ENCODE measurements at places on chromosomes 12 and 14.

DNA sequence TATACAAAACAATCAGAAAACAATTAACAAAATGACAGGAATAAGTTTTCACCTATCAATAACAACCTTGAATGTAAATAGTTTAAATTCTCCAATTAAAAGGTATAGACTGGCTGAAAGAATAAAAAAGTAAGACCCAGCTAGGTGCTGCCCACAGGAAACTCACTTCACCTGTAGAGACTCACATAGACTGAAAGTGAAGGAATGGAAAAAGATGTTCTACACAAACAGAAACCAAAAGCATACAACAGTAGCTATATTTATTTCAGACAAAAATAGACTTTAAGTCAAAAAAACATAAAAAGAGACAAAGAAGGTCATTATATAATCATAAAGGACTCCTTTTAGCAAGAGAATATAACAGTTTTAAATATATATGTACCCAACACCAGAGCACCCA is 152.4 kb upstream of the PWP1 start:
- DNase-seq = no peak

- no peak for DNase-seq
Observed at GRCh38 chr12:57479376-57480115, at the start of gene ARHGAP9. Gene ARHGAP9, minus strand, starts transcription at chr12:57479866. Its CDS starts 460 bp downstream, at chr12:57479406.

GRCh38 chr14:84926656-84927055 is 603.3 kb upstream of the FLRT2 start:
- no peak for DNase-seq

- no peak for DNase-seq
Observed at GRCh38 chr12:108832208-108832607, 25.2 kb downstream of the SSH1 start.

- DNase-seq = no peak
Observed at GRCh38 chr12:106019144-106019543, 119.6 kb downstream of the NUAK1 start.

GRCh38 chr12:43362910-43363694 is 188.9 kb downstream of the ADAMTS20 start:
- DNase-seq = no peak

- no peak for DNase-seq
Observed at GRCh38 chr12:112166051-112167015, 41.0 kb downstream of the TRAFD1 start.

- DNase-seq = no peak
Observed at GRCh38 chr12:95607642-95608041, 56.4 kb upstream of the USP44 start.

- no peak for DNase-seq
Observed at GRCh38 chr12:23767834-23768233, 181.6 kb downstream of the SOX5 start.

- no peak for DNase-seq
Observed at GRCh38 chr12:91103101-91103500, 8.2 kb downstream of the LUM start.
